ENCODE measurements at places on chromosomes 12 and 14.

GRCh38 chr14:44530475-44530874 is 23.4 kb upstream of the FSCB start:
- no peak for DNase-seq

DNA sequence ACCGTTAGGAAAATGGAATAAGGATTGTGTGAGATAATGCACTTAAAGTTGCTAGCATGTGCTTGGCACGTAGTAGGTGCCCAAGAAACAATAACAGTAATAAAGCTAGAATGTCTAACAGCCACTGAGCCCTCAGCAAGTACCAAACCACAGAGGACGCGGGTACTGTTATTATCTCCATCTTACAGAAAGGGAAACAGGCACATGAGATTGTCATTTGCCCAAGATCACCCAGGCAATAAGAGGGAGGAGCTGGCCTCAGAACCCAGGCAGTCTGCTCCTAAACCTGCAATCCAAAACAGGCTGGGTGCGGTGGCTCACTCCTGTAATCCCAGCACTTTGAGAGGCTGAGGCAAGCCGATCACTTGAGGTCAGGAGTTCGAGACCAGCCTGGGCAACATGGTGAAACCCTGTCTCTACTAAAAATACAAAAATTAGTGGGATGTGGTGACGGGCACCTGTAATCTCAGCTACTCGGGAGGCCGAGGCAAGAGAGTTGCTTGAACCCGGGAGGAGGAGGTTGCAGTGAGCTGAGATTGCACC is 5.1 kb upstream of the SDS start:
- no peak for DNase-seq

DNA sequence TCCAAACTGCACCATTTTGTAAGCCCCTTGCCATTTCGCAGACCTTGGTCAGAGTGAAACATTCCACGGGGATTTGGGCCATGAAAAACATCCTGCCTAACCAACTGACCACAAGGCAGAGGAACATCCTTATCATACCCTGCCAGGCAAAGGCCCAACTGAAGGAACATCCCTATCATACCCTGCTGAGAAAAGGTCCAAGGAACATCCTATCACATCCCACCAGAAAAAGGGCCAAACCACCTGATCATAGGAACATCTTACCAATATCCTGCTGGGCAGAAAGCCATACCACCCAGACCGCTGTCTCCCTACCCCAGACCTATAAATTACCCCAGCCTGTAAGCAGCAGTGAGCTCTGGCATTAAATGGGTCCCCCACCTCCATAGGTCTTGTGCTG is 19.4 kb upstream of the LRRC9 start:
- DNase-seq = no peak

GRCh38 chr12:64039281-64039871 is 182.7 kb downstream of the KICS2 start:
- DNase-seq = peak; percentile 90

DNA sequence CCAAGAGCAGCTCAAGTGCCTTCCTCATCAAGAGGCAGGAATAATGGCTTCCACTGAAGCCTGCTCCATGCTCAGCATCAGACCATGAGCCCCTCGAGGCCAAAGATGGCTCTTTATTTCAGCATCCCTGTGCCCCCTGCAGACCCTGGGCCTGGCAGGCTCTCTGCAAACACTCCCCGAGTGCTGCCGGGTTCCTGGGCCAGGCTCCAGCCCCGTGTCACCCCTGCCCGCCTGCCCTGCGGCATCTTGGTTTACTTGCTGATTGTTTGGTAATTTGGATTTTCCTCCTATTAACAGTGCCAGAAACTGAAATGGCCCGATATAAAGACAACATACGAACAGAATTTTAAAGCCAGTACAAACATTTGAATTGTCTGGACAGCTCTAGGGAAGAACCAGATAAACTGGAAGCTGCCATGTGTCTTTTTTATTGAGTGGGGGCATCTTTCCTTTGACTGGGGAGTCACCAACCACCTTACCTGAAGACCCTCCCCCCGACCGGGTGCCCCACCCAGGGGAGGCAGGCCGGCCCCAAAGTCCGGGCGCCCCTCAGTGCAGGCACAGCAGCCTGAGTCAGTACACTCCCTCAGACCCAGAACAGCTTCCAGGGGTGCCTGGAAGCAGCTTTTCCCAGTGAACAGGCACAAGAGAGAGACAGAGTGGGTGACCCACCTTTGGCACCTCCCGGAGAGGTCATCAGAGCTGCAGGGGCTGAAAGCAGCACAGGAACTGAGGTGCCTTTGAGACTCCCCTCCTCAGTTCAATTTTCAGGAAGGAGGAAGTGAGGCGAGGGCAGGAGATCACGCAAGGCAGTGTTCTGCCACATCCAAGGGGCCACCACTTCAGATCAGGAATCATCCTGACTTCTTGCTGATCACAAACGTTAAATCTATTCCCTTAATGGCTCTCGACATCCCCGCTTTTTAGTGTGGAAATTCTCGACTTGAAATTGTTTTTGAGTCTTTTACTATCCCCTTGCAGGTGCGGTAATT is 30.6 kb downstream of the ITPK1 start:
- DNase-seq = no peak

DNA sequence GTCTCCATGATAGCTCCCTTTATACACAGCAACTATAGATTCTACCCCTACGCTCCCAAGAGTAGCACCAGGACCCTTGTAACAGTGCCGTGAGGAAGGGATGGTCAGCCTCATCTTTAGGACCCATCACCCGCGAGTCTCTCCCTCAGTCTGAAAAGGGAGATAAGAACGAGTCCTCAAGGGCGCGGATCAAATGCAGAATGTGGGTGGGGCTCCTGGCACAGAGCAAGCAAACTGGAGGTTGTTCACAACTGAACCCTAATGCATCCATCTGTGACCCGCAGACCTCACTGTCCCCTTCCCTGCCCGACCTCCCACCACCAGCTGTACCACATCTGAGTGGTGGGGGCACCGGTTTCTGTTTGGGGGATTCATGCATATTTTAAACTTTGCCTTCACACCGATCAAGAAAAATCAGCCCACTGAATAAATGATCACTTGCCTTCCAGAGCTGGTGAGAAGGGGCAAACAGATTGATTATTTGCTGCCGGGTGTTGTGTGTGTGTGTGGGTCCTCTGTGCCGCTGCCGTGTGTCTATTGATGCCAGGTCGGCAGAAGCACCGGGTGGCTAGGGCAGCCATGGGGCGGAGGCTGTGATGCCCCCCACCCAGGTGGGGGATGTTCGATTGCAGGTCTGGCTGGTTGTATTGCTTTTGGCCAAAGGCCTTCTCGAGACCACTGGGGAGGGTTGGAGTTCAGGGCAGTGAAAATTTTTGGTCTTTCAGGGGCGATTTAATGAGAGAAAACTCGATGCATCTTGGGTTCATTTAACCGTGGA is 35.7 kb upstream of the BEGAIN start:
- DNase-seq = no peak

DNA sequence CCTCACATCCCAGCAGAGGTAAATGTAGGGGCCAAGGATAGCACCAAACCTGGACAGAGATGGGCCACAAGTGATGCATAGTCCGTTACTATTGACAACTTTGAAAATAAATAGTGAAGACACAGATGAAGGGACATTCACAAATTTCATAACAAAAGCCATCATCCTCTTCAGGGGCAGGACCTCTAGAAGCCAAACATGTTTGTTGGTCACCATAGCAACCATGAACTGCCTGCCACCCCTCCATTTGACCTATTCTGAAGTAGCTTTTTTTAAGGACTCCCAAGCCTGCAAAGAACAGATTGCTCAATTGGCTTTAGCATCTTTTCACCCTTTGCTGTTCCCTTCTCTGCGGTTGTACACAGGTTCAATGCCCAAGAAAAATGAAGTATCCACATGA is 35.7 kb upstream of the MDM1 start:
- DNase-seq = no peak

DNA sequence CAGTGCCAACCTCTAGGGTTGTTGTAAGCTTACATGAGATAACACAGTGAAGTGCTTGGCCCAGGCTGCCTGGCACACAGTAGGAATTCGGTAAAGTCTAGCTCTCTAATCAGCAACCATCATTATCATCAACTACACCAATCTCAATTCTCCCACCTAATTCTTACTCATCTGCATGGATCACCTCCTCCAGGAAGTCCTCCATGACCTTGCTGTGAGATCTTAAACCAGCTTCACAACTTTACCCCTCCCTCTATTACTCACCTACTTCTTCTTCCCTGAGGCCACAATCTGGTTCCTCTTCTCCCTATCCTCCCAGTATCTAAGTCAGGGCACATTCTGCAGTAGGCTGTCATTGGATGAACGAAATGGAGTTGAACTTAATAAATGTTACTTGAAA is 67.3 kb downstream of the GSC start:
- no peak for DNase-seq

GRCh38 chr14:39426605-39427004 is 5.6 kb downstream of the FBXO33 start:
- DNase-seq = peak; percentile 59

- peak; percentile 34 for DNase-seq
Measured at GRCh38 chr14:57692671-57693070, 173.2 kb downstream of the SLC35F4 start.

DNA sequence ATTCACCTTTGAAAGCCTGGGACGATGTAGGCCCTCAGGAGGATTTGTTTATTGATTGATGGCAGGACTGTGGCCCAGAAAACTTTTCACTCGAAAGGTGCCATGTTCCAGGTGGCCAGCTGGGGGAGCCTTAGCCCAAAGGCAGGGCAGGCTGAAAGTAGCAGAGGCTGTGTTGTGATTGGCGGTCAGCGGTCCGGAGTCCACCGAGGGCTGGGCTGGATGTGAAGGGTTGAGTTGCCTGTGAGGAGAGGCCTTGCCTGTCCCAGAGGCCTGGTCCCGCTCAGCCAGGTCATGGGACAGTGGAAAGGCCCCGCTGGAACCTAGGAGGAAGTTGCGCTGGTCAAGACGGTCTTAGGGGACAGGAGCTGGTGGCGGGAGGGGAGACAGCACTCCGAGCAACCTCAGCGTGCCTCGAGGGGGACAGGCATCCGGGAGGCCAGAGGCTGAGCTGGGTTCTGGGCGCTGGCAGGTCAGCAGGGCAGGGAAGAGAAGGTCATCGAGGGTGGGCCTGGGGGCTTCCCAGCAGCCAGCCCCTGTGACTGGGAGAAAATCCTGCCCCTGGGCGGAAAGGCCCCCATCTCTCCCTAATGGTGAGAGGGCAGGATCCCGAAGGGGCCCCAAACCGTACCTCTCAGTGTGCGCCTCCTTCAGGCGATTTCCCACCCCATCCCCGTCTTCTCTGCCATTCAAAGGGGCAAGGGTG is 26.3 kb downstream of the CMA1 start:
- DNase-seq = peak; percentile 25

GRCh38 chr12:42627151-42627550 is 37.6 kb upstream of the PRICKLE1 start:
- DNase-seq = no peak

DNA sequence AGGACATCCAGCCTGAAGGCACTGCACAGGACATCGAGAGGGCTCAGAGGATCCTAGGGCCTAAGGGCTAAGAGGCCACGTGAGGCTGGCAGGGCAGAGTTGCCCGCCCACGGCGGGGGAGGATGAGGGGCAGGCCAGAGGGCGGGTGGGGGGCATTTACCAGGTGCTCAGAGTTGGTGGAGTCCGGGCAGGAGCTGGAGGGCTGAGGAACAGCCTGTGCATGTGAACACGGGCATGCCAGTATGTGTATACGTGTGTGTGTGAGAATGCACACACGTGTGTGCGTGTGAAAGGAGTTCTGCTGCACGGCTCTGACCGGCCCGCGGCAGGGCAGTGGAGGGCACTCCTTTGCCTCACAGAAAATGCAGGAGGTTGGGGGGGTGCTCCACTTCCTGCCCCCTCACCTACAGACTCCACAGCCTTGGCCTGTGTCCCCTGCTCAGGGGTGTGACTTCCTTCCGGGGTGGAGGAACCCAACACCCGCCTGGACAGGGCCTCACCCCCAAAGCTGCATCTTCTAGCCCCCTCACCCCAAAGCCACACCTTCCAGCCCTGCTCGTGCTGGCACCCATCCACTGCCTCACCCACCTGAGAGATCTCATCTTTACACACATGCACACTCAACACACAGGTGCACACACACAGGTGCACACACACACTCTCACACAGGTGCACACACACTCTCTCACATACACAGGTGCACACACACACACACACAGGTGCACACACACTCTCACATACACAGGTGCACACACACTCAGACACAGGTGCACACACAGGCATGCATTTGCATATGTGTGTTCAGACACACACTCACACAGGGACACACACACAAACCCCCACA is 11.8 kb upstream of the GPR132 start:
- no peak for DNase-seq

DNA sequence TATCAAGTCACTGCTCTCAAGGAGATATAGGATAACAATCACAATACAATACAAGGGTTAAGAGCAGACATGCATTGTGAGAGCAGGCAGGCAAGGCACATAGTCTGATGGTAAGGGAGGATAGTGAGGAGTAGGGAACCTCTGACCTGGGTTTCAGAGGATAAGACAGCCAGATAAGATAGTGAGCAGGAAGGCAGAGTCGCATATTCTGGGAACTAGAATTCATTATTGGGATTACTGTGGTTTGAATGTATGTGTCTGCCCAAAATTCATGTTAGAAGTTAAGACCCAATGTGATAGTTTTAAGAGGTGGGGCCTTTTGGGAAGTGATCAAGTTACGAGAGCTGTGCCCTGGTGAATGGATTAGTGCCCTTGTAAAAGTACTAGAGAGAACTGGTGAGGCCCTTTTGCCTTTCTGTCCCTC is 14.4 kb upstream of the ATF1 start:
- no peak for DNase-seq

DNA sequence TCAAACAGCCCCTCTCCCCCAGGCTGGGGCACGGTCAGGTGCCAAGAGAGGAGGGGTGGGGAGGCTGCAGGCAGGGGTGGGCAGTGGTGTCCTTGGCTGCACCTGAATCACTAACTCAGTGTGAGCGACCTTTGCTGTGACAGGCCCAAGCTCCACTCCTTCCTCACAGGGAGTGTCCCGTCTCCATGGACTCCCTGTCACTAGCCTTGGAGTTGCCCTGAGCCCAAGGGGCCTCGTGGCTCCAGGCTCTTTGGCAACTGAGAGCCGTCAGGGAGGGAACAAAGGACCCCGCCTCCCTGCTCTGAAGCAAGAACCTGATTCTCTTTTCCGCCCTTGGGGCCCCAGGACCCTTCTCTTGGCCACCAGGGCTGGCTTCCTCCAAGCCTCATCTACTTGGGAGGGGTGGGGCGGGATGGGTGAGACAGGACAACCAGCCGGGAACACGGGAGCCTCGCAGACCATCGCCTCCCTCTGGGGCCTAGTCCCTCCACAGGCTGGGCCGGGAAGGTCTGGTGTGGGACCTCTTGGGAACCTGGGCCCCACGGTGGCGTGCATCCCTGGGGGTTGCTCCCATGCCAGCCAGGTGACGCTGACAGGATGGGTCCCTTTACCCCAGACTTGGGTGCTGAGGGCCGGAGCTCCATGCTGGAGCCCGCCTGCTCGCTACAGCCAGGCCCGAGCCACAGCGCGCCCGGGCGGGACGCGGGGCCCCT is 935 bp upstream of the ADSS1 start:
- no peak for DNase-seq
